ENCODE measurements at places on chromosomes 2 and 18.

DNA sequence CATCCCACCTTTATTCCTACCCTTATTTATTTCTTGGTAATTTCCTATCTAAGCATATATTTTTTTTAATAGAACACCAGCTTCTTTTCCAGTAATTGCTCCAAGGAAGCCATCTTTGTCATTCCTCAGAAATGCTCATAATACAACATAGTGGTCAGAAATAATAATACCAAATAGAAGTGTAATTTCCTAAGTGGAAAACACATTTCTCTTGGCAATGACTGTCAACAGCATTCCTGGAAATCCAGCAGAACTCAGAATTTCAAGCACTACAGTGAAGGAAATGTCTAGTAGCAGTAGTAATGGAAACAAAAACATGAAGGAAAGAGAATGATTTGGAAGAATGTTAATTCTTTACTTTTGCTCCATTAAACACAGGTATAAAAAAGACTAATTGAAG is 56.6 kb downstream of the GDF7 start:
- no peak for DNase-seq

DNA sequence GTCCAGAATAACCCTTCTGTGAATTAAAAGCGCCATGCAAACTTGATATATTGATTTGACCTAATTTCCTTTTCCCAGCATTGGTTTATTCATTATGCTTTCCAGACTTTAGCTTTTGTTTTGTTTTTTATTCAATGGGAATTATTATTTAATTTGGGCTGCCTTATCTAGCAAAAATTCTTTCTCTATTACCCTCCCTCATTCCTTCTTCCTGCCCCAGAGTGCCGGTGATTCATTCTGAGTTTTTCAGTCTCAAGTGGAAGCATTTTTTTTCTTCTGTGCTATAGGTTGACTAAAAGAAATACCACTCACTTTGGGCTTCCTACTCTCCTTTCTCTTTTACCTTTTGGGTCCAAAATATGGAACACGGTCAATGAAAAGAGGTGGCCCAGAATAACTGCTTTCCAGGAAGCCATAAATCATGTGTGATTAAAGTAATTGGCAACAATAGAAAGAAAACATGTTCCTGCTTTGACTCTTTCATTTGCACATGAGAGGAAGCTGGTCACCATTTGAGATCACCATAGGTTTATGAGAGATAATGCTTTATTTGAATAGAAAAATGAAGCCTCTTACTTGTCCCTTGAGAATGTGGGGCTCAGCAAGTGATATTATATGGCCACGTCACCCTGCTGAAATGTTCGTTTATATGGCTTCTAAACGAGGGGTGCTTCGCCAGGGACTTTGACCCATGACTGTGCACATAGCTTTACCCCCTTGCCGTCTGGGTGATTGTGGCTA is 422.8 kb upstream of the ZEB2 start:
- DNase-seq: peak; percentile 14

GRCh38 chr2:147554521-147555107 is 290.2 kb upstream of the ACVR2A start:
- DNase-seq: no peak

- no peak for DNase-seq
Measured at GRCh38 chr2:142100970-142101369, 29.8 kb downstream of the LRP1B start.

- DNase-seq: no peak
Measured at GRCh38 chr18:28281400-28281799, 104.5 kb upstream of the CDH2 start.

DNA sequence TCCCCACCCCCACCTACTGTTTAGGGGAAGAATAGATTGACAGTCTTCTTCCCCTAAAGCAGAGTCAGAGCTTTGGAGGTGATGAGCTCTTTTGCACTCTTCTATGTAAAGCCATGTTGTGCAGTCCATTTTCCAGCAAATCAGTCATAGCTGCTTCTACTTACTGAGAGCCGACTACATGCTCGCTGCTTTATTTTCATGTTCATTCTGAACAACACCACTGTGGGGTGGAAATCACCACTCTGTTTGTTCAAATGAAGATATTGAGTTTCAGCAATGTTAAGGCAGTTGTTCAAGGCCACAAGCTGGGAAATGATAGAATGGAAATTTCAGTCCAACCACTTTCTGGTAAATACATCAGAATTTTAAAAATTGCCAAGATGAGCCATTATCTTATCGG is 88.3 kb downstream of the INSIG2 start:
- DNase-seq: no peak

DNA sequence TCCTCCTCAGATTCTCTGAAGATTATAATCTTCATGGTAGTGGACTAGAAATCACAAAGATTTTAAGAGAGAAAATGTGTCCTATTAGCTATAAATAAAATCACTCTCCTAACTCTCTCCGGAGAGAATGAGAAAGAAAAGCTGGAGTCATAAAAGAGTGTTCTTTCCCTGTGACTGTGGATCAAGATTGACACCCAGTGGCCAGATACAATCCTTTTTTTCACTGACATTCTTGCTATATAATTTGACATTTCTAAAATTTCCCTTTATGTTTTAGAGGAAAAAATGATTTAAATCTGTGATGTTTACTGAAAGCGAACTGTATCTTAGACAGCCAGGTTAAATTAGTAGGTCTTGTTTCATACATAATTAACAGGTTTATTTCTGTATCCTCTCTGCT is 35.4 kb upstream of the LRP2 start:
- no peak for DNase-seq

DNA sequence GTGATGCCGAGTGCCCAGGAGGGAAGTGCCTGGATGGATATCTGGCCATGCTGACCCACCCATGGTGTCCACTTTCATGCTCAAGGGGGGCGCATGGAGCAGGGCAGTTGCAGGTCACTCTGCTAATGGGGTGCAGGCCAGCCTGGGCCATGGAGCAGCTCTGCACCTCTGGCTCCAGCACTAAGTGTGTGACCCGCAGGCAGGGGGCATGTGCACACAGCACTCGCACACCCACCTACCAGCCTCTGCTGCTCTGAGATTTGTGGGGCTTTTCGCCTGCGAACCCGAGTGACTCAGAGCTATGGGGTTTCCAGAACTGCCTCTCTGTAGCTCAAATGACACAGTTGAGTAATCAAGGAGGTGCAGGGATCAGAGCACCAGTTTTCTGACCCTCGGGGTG is 66.2 kb downstream of the CYP26B1 start:
- DNase-seq: no peak

DNA sequence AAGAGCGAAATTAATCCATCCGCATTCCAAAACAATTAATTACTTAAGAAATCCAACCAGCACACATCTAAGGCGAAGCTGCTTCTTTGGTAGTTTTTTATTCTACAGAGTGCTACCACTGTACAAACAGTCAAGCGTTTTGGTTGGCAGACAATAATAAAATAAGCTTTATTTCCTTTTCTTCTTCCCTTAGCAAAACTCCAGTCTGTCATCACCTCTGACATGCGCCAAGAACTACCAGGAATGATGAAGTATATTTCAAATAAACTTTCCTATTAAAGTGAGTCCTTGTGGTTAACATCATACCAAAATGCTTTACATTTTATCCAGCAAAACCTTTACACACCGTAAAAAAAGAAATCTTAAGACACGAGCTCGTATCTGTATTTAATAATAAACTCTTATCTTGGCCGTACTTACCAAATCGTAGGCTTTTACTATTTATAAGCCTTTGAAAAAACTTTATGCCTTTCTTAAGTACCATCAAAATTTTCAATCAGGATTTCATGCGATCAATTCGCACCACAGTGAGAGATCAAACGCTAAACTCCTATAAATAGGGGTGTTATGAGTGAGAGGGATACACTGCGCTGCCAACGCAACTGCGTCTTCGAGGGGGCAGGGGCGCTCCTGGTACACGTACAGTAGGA is 1.3 kb downstream of the ATL2 start:
- no peak for DNase-seq

- no peak for DNase-seq
Measured at GRCh38 chr2:136242687-136243277, 124.8 kb upstream of the CXCR4 start.

GRCh38 chr2:175914846-175915245 is 87.2 kb downstream of the LNPK start:
- DNase-seq: no peak

DNA sequence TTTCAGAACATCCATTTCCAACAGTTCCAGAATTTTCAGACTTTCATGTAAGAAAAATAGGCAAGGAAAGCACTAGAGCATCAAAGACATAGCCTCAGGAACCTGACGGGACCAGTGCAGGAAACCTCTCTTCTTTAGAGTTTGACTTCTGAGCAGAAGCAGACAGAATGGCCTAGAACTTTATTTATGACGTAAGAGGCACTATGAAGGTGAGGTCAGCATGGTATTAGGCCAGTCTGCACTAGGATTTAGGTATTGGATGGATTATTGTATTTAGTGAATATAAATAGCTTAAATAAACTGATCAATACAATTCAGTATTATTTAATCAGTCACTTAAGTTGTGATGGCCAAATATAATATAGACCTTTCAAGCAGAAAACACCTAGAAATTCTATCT is 117.6 kb downstream of the CYRIA start:
- DNase-seq: no peak

GRCh38 chr2:152490686-152491455 is 155.9 kb downstream of the FMNL2 start:
- DNase-seq: no peak

DNA sequence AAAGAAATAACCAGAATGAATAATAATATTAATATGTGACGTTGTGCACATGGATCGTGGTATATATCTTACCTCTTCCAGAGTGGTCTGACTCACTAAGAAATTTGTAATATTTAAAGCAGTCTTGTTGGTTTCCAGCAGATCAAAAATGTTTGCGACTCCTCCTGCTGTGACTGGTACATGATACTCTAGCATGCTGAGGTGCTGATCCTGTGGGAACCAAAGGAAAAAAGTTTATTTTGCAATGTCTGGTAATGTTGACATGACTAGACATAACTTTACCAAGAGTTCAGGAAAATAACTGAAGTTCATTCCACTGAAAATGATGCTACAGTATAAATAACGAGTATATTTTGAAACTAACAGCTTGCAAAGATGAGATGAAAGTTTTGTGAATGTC is 124.5 kb upstream of the BARD1 start:
- DNase-seq: no peak

DNA sequence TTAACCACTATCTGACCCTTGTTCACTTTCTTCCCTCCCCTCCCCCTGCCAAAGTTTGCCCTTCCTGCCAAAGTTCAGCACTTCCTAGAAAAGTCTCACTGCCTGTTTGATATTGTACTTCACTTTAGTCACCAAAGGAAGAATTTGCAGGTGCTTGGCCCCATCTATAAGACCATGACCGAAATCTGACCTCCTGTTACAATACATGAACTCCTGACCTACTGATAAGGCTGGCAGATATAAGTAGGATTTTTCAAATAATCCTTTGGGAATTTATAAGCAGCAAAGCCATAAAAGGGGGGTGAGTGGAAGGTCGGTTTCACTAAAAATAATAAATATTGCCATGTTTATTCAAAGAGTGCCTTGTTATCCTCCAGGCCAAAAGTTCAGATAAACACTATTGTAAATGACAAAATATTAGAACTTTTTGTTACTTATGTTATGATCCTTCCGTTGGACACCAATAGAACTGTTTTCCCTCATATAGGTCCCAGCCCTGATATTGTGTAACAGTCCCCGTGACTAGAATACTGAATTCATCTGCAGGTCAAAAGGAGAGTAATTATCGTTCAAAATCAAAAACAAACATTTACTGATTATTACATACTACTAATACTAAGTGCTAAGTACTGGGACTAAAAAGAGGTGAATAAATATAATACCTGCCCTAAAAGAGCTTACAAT is 277.6 kb downstream of the EXOC6B start:
- no peak for DNase-seq

DNA sequence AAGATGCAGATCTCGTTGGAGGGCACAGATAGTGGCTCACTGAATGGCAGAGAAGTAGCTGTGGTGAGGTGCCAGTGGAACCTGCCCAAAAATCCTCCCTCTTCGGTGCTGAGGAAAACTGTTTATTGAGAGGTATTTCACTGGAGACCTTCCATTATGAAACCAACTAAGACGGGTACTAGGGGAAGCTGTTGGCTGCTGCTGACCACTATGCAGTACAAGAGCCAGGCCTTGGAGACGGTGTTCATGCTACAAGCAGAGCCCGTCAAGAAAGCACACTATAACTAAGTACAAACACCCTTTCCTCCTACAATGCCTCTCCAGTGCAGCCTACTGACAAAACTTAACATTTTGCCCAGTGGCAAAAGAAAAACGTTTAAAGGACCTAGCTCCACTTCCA is 4.6 kb downstream of the ARL5A start:
- DNase-seq: peak; percentile 3

GRCh38 chr2:203346612-203347011 is 18.4 kb downstream of the ABI2 start:
- no peak for DNase-seq

Measured in AG08396 (cell line).